ENCODE measurements at places on chromosomes 1 and 21.

GRCh38 chr1:203263496-203263895 is 34.0 kb upstream of the CHIT1 start:
- DNase-seq = no peak

- peak; percentile 45 for DNase-seq
Observed at GRCh38 chr1:235783148-235783776, 83.4 kb downstream of the LYST start.

DNA sequence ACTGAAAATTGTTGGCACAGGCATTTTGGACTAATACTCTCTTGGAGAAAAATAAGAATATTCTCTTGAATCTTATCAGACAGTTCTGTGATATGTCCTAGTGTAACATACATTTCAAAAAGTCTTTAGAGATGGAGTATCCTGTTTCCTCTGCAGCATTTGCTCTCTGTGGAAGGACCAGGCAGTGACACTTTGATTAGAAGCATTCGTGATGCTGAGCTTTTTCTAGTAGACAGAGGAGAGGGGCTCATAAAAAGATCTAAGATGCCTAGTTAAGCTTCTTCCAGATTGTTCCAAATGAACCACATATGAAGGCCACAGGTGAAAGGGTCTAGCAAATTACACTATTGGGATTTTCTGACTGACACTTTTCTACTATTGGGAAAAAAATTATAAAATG is 120.3 kb downstream of the C1orf21 start:
- no peak for DNase-seq

GRCh38 chr1:230303069-230303468 is 123.1 kb downstream of the PGBD5 start:
- DNase-seq = no peak

GRCh38 chr1:6507461-6507911 is 16.0 kb upstream of the PLEKHG5 start:
- DNase-seq = no peak

- DNase-seq = no peak
Observed at GRCh38 chr1:69315823-69316222, 251.9 kb upstream of the LRRC7 start.

- no peak for DNase-seq
Observed at GRCh38 chr1:113109908-113110554, 37.0 kb downstream of the LRIG2 start.

GRCh38 chr1:65059930-65060538 is 88.0 kb upstream of the AK4 start:
- no peak for DNase-seq

- no peak for DNase-seq
Observed at GRCh38 chr1:202709276-202710041, 795 bp downstream of the SYT2 start.
